ENCODE measurements at places on chromosomes 11 and 22.

DNA sequence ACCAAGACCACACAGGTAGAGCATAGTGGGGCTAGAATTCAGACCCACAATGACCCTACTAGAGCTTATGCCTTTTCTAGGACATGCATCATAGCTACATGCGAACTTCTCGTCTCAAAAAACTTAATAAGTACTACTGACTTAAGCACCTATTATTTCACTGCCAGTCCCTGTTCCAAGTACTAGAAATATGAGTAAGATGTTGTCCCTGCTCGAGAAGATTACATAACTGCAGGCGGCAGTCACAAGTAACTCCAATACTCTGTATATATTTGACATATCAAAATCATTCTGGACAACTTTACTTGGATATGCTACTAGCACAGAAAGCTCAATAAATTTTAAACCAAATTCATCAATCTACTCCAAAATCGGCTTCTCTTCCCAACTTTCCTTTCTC is 235.0 kb downstream of the TTC28 start:
- DNase-seq = no peak

- DNase-seq = no peak
Observed at GRCh38 chr11:13366266-13367026, 88.9 kb downstream of the BMAL1 start.

GRCh38 chr22:33160525-33160924 is 102.3 kb upstream of the SYN3 start:
- no peak for DNase-seq

DNA sequence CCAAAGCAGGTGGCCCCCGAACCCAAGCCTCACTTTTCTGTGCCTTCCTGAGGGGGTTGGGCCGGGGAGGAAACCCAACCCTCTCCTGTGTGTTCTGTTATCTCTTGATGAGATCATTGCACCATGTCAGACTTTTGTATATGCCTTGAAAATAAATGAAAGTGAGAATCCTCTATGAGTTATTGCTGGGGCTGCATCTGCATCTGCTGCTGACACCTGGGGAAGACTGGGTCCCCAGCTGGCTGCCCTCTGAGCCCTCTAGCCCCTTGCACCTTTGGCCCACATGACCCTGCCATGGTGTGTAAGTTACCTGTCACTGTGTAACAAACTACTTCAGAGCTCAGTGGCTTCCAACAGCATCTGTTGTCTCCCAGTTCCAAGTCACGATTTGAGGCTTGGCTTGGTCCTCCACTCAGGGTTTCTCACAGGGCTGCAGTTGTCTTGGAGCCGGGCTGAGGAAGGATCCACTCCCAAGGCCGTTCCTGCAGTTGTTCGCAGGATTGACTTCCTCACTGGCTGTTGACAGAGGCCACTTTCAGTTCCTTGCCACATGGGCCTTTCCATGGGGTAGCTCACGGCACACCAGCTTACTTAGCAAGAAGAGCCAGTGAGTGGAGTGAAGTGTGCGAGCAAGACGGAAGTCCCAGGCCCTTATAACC is 13.5 kb upstream of the UVRAG start:
- DNase-seq = no peak

GRCh38 chr11:131616481-131617140 is 246.2 kb downstream of the NTM start:
- DNase-seq = no peak

GRCh38 chr11:28939381-28939780 is 831.2 kb downstream of the METTL15 start:
- no peak for DNase-seq

GRCh38 chr11:63933459-63933858 is 5.3 kb upstream of the NAA40 start:
- no peak for DNase-seq

GRCh38 chr11:68153742-68154141 is 32.6 kb upstream of the CHKA start:
- no peak for DNase-seq

GRCh38 chr11:108241330-108242037 is 18.6 kb downstream of the ATM start:
- DNase-seq = no peak

GRCh38 chr11:76656571-76657081 is 13.9 kb downstream of the LRRC32 start:
- no peak for DNase-seq

GRCh38 chr22:27270818-27271510 is 530.6 kb downstream of the MN1 start:
- DNase-seq = no peak

- DNase-seq = no peak
Observed at GRCh38 chr22:25014896-25015755, 62.6 kb downstream of the KIAA1671 start.

DNA sequence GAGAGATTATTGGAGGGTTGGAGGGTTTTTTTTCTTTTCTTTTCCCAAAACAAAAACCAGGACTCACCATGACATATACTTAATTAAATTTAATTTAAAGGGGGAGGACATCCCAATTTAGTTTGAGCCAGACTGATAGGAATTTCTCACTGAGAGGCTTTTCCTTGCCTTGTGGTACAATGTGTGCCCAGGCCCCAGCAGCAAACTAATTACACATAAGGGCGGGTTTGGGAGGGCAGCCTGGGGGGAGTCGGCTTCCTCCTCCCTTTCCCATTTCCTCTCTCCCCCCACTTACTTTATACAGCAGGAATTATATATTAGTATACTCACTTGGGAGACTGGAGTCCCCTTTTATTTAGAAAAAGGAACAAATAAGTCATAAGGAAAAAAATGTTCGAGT is 2.9 kb downstream of the TEAD1 start:
- no peak for DNase-seq

GRCh38 chr11:70432065-70432464 is 33.7 kb downstream of the CTTN start:
- DNase-seq = no peak

- no peak for DNase-seq
Observed at GRCh38 chr22:41927813-41928212, 1.2 kb upstream of the TNFRSF13C start.

DNA sequence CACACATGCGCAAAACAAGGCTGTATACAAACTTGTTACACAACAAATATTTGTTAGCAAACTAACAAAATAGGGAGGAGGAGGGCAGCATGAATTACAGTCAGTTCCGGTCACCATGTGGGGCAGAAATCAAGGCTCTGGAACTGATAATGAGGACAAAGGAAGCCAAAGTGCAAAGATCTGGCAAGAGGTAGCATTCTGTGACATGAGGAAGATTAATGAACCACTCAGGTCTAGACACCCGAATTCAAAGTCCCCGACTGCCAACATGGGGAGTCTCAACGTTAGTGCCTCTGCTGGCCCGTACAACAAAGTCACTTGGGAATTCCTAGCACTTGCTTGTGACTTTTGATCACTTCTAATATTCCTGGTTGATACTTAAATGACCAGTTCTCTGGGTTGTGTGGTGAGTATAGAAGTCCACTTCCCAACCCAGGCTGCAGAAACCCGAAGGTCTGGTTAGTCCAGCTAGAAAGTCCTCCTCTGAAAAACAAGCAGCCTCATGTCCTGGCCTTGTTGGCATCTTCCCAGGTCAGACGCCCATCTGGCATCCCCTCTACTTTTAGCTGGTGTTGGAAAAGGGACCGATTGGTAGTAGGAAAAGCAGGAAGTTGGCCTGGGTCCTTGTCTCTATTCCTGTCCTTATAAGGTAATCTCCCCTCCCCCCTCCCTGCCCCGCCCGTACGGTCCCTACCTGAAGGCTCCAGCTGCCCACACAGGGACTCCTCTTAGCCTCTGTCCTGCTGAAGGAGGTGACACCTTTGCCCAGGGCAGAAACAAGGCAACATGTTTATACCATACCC is 1.6 kb downstream of the SUN2 start:
- DNase-seq = no peak

DNA sequence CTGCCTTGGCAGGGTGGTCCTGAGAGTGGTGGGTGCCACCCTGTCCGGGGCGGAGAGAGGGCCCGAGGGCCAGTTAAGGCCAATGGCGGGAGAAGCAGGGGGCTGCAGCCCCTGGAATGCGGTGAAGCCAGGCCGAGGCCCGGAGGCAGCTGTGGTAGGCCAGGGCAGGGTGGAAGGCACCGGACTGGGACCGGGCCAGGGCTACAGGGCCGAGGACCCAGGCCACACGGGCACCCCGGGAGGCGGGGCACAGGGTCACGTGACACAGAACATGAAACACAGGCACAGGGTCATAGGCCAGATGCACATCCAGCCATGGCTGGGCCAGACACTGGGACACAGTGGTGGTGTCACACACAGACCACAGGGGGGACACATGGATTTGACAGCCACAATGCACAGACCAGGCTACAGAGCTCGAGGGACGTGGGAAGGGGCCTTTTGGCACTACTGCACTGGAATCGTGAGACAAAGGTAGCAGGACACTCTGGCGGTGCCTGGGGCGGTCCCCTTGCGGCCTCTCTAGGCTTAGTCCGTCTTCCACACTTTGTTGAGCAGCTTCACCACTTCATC is 2.8 kb downstream of the SLC25A1 start:
- DNase-seq = no peak

DNA sequence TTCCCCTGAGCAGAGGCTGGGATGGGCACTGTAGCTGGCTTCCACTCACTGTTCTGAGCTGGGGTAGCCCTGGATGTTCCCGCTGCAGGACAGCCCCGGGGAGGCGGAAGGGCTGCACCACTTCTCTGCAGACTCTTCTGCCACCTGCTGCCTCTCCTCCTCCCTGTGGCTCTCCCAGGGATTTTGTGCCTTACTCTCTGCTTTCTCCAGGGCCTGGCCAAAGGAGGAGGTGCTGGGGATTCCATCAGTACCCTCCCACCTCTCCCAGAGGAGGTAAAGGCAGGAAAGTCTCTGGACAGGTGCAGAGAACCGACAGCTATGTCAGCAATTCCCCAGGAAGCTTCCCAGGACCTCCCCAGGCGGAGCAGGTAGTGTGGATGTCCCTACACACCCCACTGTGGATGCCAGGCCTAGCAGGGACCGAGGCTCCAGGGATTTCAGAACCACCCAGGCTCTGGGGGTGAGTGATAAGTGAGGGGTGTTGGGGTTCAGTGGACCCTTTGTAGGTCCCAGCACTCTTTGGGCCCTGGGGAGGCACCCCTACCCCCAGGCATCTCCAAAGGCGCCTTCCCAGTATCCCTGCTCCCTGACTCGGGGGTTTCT is 11.3 kb downstream of the DUSP8 start:
- DNase-seq = no peak

DNA sequence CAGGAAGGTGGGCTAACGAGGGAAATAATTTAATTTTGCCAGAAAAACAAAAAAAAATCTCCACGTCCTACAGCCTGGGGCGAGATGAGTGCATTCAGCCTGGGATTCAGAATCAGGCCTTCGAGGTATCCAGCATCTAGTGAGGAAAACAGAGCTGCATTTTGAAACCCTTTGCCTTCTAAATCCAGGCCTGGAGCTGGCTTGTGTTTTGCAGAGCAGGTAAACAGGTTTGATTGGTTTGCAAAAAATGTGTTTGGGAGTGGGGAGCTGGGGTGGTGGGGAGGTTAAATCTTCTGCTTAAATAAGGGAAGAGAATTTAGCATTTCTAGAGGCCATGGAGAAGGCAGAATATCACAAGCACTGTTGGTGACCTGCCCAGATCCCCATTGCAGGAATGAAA is 29.7 kb upstream of the RASD2 start:
- DNase-seq = no peak

- no peak for DNase-seq
Observed at GRCh38 chr11:66106786-66107599, 36.9 kb downstream of the PACS1 start.

DNA sequence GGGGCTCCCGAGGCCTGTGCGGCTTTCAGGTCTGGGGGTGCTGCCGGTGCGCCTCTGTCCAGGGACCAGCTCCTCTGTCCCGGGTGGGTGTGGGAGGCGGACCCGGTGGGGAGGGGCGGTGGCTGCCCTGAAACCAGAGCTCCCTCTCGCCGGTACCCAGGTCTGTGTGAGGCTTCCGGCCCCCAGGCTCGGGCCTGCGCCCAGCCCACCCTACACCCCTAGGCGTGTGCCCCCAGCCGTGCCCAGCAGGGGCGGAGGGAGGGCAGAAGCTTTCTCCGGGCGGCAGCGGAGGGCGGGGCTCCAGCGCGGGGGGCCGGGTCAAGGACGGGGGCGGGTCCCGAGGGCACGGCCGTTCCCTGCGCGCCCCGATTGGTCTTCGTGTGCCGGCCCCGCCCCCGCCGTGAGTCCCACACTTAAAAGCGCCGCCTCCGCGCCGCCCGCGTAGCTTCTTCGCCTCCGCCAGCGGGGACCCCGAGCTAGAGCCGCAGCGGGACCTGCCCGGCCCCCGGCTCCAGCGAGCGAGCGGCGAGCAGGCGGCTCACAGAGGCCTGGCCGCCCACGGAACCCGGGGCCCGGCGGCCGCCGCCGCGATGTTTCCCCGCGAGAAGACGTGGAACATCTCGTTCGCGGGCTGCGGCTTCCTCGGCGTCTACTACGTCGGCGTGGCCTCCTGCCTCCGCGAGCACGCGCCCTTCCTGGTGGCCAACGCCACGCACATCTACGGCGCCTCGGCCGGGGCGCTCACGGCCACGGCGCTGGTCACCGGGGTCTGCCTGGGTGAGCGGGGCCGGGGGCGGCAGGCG is 616 bp downstream of the PNPLA2 start:
- DNase-seq = peak; percentile 88

GRCh38 chr11:33778675-33779074 is 4.4 kb upstream of the FBXO3 start:
- no peak for DNase-seq

DNA sequence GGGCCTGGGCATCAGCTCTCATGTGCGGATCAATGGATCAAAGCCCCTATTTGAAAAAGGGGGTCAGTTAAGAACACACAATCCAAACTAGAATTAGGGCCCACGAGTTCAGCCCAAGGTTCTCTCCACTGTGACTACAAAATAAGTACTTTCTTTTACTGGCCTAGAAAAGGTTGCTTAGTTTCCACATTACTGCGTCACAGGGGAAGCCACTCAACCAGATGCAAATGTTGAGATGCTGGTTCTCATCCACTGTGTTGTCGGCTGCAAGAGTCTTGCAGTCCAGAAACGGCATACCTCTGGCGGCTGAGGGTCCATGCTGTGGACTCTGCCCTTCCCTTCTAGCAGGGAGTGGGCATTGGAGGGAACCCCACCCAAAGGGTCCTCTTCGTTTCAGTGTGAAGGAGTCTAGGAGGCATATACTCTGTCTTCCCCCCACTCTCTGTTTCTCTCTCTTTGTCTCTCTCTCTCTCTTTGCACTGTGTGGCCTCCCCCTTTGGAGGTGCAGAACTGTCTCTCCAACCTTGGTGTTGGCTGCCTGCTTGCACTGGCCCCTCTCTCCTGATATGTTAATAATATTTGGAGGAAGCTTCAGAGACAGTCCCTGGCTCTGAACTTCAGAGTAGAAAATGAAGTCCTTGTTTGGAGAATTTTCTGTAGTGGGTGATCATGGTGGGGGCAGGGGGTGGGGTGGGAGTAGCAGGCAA is 99.0 kb upstream of the NNMT start:
- DNase-seq = no peak

- no peak for DNase-seq
Observed at GRCh38 chr22:25770333-25770732, 28.3 kb downstream of the MYO18B start.

GRCh38 chr11:1000357-1001278 is 35.9 kb downstream of the MUC6 start:
- no peak for DNase-seq
